Activated CD4-positive, CD25-positive, alpha-beta regulatory T cell (primary cell): ENCODE measurements at places on chromosomes 1 and 21.

GRCh38 chr1:67717876-67718275, 32.9 kb downstream of the GADD45A start:
- no peak for DNase-seq

- DNase-seq, result no peak
Measured at GRCh38 chr1:3469104-3469848, 14.8 kb downstream of the ARHGEF16 start.

GRCh38 chr1:3313576-3313950, 140.9 kb upstream of the ARHGEF16 start:
- no peak for DNase-seq

- DNase-seq, result no peak
Measured at GRCh38 chr1:42586016-42586415, 72.2 kb upstream of the PPIH start.

- no peak for DNase-seq
Measured at GRCh38 chr1:193113992-193114332, 7.9 kb upstream of the CDC73 start.

GRCh38 chr1:8951231-8951630, 5.6 kb downstream of the CA6 start:
- DNase-seq, result no peak

GRCh38 chr1:221200464-221200863, 321.2 kb downstream of the HLX start:
- no peak for DNase-seq
